ENCODE measurements at places on chromosomes 2 and 18.

- DNase-seq: no peak
These were observed 211.0 kb downstream of the MBD5 start for GRCh38 chr2:148231858-148232257.

DNA sequence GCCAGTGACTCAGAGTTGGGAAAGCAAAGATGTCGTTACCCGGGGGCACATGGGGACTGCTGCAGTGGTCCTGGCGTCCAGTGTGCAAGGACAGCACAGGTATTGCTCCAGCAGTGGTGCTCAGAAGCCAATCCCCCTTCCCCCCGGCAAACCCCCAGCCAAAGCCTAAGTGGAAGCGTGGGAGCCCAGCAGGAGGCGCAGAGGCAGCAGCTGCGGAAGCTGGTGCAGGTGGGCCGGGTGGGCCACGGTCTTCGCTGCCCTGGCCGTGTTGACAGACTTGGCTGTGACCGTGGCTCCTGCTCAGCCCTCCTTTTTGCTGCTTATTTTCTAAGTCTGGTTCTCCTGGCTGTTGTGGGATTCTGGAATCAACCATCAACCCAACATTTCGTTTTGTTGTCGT, 369.8 kb upstream of the ST6GAL2 start:
- no peak for DNase-seq

GRCh38 chr2:29733213-29733612, 188.2 kb downstream of the ALK start:
- DNase-seq: no peak

DNA sequence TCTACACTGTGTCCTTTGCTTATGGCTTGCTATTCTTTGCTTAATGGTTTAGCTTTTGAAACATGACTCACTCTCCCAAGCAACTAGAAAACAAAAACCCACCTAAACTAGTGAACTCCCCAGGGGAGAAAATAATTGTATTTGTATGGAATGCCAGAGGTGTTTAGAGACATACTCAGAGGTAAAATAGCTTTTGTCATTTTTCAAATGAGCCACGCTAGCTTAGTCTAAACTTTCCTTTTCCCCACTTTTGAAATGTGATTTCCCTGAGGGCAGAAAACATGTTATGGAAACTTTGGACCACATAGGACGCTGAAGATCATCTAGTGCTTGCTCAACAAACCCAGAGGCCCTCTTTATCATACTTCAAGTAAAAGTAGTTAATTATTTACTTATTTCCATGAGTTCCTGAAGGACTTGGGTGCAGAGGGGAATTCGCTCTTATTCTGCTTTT, 16.5 kb upstream of the CYTIP start:
- DNase-seq: no peak

All from activated naive CD4-positive, alpha-beta T cell treated with anti-CD3 and anti-CD28 coated beads, Interleukin-2, amount 10 ng/mL, durations not matched to agents 7 days and 5 days (primary cell).